CD4-positive, alpha-beta T cell treated with Interleukin-10 for 1 hour (primary cell): ENCODE measurements at places on chromosomes 3 and 15.
A peak's percentile ranks its signal among the peaks of the same experiment; 100 is the strongest.

- peak; percentile 57 for DNase-seq
These were observed 45.7 kb upstream of the DUT start for GRCh38 chr15:48285329-48286214.

GRCh38 chr3:42652611-42653302 lies 740 bp upstream of the ZBTB47 start:
- no peak for DNase-seq

- DNase-seq, result no peak
These were observed 40.3 kb upstream of the TFRC start for GRCh38 chr3:196122021-196122687.

GRCh38 chr3:193594946-193595689 lies 2.1 kb downstream of the OPA1 start:
- DNase-seq, result no peak

DNA sequence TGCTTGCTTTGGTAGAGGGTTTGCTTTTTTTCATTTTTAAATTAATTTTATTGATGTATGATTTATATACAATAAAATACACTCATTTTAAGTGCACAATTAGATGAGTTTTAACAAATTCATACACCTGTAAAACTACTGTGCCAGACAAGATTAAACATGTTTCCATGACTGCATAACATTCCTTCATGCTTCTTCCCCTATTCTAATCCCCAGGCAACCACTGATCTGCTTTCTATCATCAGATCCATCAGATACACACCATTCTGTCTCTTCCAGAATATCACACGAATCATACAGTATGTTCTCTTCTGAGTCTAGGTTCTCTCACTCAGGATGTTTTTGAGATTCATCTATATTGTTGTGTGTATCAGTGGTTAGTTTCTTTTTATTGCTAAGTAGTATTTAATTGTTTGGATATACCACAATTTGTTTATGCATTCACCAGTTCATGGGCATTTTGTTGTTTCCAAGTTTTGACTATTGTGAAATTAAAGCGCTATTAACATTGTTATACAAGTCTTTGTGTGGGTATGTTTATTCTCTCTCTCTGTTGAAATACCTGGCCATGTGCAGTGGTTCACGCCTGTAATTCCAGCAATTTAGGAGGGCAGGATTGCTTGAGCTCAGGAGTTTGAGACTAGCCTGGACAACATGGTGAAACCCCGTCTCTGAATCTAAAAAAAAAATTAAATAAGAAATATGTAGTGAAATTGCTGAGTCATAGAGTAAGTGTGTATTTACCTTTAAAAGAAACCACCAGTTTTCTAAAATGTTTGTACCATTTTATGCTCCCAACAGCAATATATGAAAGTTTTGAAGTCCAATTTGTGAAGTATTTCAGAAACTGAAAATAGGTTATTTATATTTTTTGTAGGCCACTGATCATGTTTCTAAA lies 7.0 kb upstream of the TFG start:
- DNase-seq, result no peak

DNA sequence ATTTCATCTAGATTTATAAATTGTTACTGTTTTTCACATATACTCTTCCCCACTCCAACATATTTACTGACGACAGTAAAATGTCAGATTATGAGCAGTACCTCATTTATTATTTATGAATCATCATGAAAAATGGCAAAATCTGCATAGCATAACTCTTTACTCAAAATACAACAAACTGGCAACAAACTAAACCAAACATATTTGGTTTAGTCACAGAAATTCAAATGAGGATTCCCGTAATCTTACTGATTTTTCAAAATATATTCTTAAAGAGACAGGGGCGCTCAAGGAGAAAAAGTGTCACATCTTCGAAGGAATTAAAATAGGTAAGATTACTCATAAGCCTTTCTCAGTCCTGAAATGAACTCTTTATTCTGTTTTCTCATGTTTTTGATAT lies 3.0 kb upstream of the GPR87 start:
- DNase-seq, result no peak

GRCh38 chr3:104941785-104942184 lies 424.9 kb upstream of the ALCAM start:
- no peak for DNase-seq

DNA sequence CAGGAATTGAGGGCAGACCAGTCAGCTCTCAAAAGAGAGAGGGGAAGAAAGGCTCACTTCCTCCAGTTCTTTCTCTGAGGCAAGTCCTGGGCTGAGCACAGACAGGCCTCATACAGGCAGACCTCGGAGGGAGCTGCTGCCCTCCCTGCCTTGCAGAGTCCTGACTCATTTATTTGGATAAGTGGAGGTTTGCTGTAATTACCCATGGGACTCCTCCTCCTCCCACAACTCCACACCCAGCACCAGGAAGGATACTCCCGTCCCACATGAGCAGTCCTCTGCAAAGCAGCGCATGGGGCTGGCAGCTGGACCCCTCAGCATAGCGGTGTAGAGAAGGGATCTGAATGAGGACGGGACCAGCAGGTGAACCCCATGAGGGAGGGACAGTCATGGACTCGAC lies 13.4 kb upstream of the SCN10A start:
- no peak for DNase-seq

DNA sequence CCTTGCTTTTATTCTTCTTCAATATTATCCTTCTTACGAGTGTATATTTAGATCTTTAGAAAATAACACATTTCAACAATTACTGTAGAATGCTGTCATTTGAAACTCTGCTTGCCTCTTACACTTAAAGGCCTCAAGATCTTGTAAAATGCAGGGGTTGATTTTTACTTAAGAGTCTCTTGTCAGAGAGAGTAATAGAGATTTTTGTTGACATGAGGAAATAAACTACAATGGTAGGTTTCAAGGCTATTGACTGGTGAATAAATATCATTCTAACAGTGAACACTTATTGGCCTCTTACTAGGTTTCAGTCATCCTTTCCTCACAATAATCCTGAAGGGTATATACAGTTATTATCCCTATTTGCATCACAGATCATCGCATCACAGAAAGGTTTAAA lies 344.6 kb downstream of the GBE1 start:
- DNase-seq, result no peak

DNA sequence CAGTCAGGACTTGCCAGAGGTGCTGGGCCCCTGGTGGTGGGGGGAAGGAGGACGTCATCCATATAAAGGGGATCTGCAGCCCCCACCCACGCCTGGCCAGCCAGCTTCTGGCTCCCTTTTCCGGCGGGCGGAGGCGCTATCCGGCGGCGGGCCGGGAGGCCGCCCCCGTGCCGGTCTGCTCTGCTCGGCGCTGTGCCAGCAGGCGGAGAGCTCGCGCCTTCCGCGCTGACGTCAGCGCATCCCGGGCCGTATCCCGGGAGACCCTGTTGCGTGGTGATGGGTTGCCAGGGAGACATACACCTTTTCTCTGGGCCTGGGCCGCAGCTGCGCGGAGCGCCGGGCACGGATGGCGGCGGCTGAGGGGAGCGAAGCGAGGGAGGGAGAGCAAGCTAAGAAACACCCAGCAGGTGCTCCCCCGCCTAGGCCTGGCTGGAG lies 1.1 kb downstream of the FAM131A start:
- DNase-seq, result peak; percentile 28

DNA sequence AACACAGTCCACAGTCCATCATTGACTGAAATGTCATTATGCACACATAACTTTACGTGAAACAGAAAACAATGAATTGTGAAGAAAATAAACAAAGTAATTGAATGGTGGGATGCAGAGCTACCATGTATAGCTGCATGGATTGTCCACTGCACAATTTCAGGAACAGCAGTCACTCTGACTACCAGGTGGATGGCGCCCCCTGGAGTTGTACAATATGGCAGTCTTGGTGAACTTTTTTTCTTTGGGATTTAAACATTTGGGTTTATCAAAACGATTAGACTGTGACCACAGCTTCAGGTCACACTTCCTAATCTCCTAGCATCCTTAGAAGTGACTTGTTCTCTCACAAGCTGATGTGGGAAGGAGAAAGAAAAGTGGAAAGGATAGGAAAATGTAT lies 48.9 kb upstream of the TCF12 start:
- no peak for DNase-seq

GRCh38 chr15:90994417-90995311 lies at the start of gene PRC1:
PRC1 (minus strand) TSS chr15:90994535; CDS start chr15:90994417, 118 bp downstream.
- peak; percentile 97 for DNase-seq

DNA sequence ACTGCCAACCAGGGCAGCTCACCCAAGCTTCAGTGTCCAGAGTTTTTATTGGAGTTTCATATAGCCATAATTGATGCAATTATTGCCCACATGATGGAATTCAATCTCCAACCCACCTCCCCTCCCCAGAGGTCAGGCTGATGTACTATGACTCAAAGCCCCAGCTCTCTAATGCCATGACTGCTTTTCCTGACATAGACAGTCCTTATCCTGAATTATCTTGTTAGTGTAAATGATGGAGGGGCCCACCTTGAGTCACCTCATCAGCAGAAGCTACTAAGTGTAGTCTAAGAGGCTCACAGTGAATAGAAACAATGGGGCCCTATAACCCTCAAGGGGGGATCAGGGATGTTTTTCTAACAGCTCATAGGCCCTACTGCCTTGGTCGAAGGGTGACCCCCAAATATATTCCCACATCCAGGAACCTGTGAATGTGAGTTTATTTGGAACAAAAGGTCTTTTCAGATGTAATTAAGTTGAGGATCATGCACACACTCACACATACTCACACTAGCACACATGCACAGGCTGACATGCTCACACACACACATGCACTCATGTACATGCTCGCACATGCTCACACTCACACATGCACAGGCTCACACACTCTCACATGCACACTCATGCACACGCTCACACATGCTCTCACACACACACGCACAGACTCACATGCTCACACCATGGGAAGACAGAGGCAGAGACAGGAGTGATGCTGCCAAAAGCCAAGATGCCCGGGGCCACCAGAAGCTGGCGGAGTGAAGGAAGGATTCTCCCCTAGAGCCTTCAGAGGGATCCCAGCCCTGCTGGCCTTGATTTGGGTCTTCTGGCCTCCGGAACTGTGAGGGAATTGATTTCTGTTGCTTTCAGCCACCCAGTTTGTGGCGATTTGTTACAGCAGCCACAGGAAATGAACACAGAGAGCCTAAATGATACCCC lies 131.2 kb upstream of the SMAD3 start:
- no peak for DNase-seq

DNA sequence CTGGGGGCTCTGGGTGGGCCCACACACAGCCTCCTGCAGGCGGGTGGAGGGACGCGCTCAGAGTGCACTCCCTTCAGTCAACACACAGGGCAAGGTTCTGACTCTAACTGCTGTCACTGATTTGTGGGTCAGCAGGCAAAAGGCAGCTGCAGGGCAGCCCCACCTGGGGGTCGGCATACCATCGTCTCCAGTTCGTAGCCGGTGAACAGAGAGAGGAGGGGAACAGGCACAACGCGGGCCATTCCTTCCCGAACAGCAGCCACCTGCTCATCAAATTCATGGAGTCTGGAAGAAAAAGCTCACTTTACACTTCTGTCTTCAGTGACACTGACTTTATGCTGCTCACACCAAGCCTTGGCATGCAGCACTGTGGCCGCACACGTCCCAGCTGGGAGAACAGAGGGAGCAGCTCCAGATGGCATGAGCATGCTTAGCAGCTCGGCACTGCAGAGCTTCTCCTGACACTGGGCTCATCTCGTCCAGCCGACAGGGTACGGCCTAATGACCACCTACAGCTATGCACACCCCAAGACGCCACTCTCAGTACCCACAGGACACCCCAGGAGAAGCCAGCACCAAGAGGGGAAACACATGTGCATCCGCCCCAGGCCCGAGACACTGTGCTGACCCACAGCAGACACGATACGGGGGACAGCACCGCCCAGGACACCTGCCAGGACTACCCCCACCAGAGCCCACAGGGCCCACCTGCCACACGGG lies 14.4 kb upstream of the OCA2 start:
- DNase-seq, result no peak

GRCh38 chr3:50749822-50750221 lies 75.1 kb downstream of the DOCK3 start:
- no peak for DNase-seq
